Femur (tissue), 1 donor: ENCODE measurements at places on chromosomes 5 and 9.
A peak's percentile ranks its signal among the peaks of the same experiment; 100 is the strongest.

DNA sequence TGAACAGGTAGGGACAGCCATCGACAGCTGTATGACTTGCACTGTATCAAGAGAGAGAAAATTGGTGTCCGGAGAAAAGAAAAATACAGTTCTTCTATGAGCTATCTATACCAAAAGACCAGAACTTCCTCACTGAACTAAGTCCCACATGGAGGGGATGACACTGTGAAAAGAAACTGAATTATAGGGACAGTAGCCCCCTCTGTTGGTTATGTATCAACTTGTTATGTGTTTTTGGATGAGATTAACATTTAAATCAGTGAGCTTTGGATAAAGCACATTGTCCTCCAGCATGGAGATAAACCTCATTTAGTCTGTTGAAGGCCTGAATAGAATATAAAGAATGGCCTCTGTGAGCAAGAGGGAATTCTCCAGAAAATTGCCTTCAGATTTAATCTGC lies 176.6 kb upstream of the SH3GL2 start:
- no peak for DNase-seq

DNA sequence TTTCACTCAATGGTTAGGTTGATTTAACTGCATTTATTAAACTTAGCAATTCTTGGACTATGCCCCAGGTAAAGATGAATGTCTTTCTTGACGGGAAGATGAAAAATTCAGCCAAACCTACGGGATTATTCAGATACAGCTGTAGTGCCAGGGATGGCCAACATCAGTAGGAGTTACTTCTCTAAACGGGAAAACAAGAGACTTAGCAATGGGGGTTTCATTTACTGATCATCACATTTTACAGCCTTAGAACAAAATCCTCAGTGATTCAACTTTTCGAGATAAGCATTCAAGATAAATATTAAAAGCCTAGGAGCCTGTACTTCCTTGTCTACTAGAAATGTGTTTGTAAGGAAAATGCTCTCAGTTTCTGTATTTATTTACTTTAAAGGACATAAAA lies 46.1 kb downstream of the S1PR3 start:
- no peak for DNase-seq

GRCh38 chr5:54176066-54176830 lies 134.1 kb downstream of the ARL15 start:
- DNase-seq, result no peak

- peak; percentile 20 for DNase-seq
Observed at GRCh38 chr9:136837146-136837855, 5.0 kb upstream of the AJM1 start.

- DNase-seq, result no peak
Observed at GRCh38 chr5:4411664-4412063, 728.5 kb upstream of the ADAMTS16 start.

- DNase-seq, result no peak
Observed at GRCh38 chr5:14263699-14264098, 120.6 kb downstream of the TRIO start.

- DNase-seq, result no peak
Observed at GRCh38 chr9:105373723-105374122, 74.1 kb upstream of the FSD1L start.

DNA sequence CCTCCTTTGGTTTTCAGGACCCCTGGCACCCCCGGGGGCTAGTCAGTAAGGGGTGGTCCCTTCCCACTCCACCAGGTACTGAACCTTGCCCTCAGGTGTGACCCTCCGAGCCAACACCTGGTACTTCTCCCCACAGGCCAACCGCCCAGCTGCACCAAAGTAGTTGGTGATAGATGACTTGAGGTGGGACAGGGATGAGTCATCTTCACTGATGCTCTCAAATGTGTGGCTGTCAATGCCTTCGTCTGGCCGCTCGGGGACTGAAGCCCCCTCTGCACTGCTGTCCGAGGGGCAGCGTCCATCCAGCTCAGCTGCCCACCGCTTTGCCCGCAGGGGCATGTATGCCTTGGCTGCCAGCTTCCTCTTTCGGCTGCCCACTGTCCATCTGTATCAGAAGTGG lies 15.2 kb upstream of the PSMD5 start:
- DNase-seq, result no peak

DNA sequence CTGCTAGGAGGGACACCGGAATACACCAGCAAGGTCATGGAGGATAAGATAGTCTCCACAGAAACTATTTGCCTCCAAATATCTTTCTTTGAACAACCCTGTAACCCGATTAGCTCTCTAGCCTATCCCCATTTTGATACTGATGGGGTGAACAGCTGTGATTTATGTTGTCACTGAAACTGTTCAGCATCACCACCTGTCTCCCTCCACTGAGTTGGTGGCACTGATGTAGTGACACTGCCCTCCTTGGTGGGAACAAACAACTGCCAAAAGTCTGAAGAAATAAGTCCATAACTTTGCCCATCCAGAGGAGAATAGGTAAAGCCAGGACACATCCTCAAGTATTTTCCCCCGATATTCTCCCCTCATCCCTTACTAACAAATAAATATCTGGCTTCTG lies 24.3 kb upstream of the KCNV2 start:
- no peak for DNase-seq

GRCh38 chr5:113082547-113082905 lies 105.9 kb downstream of the DCP2 start:
- no peak for DNase-seq

DNA sequence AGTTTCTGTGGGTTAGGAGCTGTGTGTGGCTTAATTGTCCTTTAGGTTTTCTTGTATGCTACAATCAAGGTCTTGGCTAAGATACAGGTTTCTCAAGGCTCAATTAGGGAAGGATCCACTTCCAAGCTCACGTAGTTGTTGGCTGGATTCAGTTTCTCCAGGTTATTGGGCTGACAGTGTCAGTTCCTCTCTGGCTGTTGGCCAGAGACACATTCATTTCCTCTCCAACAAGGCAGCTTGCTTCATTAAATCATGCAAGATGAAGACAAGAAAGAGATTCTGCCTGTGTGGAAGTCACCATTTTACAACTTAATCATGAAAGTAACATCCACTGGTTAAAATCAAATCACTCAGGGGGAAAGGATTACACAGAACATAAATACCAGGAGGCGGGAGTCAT lies 275.7 kb upstream of the KIF2A start:
- DNase-seq, result no peak

GRCh38 chr9:86405926-86406325 lies 51.7 kb upstream of the TUT7 start:
- no peak for DNase-seq

GRCh38 chr5:143227301-143227700 lies 176.2 kb downstream of the NR3C1 start:
- no peak for DNase-seq

DNA sequence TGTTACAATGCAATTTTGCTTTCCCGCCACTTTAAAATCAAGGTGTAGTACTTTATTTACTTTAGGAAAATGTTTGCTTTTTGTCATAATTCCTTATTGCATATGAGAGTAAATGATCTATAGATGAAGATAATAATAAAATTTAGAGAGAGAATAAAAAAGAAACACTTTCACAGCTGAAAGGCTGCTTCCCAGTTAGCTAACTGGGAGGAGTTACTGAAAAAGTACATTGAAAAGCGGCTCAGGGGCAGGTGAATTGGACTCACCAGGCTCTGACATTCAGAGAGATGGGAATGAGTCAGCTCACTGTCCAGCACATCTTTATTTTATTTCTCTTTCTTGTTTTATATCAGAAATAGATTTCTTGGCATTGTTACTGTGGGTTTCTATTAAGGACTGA lies 131.7 kb upstream of the CCDC152 start:
- no peak for DNase-seq

DNA sequence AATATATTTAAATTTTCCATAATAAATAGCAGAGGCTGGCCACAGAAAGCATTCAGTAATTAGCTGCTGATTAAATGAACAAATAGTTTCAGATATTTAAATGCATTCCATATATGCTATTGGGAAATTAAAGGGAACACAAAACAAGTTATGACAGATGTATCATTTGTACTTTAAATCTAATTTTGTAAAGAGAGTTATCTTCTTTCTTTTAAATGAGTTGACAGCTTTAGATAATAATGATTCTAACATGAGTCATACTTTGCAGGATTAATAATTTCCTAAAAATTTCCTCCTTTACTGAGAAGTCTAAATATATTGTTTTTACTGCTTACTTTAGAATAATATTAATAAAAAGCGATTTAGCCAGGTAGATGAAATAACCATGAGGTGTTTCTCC lies 320.1 kb downstream of the ADAMTS6 start:
- DNase-seq, result no peak

GRCh38 chr9:111992523-111992922 lies 95.9 kb downstream of the UGCG start:
- no peak for DNase-seq

GRCh38 chr5:56382896-56383295 lies 149.8 kb upstream of the ANKRD55 start:
- DNase-seq, result no peak

- DNase-seq, result peak; percentile 40
Observed at GRCh38 chr5:175288048-175288621, 155.8 kb downstream of the DRD1 start.

DNA sequence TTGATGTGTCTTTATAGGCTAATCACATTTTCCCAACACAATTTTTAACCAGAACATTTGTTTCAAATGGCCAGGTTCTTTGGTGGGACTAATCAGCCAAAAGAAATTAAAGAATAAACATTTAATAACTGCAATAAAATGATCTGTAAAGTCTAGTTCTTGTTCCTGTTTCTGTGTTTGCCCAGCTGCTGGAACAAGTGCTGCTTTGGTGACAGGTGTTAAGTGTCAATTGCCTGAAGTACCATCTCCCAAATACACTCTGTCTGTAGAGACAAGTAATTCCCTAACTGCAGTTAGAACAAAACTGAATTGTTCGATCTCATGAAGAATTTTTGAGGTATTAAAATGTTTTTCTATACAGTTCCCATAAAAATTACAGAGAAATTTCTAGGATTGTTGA lies 402.3 kb upstream of the CHD1 start:
- no peak for DNase-seq

DNA sequence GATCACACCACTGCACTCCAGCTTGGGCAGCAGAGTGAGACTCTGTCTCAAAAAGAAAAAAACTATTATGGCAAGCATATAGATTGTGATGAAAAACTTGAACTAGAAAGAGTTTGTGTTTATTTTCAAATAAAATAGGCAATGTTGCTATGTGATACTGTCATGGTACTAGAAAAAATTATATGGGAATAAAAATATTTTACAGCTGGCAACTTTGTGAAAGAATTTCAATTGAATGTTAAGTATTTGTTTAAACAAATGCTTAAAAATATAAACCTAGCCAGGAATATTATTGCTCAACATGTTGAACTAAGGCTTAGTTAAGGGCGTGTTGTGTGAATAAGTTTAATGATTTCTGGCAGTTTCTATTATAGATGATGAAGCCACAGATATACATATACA lies 31.7 kb downstream of the HSDL2 start:
- DNase-seq, result no peak

GRCh38 chr5:172913117-172913850 lies 45.9 kb upstream of the RPL26L1 start:
- no peak for DNase-seq

DNA sequence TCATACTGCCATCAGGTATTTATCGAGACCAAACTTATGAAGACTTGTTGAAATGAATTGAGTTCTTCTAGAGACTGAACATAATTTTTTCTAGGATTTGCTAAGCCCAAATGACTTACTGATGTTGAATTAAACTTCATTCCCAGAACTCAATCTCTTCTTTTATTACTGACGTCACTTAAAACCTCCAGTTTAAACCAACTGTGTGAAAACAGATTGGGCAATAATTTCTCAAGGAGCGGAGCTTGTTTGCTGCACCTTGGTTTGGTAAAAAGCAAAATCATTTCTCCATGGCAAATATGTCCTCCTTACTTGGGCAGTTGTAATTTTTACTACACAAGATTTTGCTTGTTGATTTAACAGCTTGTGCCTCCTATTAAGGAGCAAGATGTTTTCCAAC lies 37.4 kb downstream of the CFAP90 start:
- DNase-seq, result no peak

- DNase-seq, result no peak
Observed at GRCh38 chr5:99105216-99105615, 176.4 kb upstream of the CHD1 start.

GRCh38 chr5:78908173-78909061 lies 76.7 kb downstream of the ARSB start:
- DNase-seq, result peak; percentile 89

- no peak for DNase-seq
Observed at GRCh38 chr9:17648516-17648915, 69.7 kb downstream of the SH3GL2 start.

GRCh38 chr9:35114840-35115628 lies 628 bp downstream of the ATOSB start:
- peak; percentile 79 for DNase-seq

DNA sequence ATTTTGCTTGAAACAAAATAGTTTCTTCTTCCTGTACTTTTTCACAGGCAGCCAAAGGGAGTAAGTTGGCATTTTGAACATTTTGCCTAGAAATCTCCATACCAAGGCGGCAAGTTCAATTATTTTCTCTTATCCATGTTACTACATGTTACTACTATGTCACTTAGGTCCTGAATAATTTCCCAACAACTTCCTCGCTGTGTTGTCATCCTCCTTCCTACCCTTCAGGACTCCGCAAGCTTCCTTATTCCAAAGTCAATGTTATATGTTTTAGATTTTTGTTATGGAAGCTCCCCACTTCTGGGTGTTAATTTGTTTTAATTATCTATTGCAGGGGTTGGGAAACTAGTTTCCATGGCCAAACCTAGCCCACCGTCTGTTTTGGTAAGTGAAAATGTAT lies 9.9 kb upstream of the B4GALT1 start:
- no peak for DNase-seq

- no peak for DNase-seq
Observed at GRCh38 chr9:84922051-84922450, 252.5 kb downstream of the NTRK2 start.

- DNase-seq, result no peak
Observed at GRCh38 chr9:3014178-3014577, 170.3 kb upstream of the PUM3 start.

DNA sequence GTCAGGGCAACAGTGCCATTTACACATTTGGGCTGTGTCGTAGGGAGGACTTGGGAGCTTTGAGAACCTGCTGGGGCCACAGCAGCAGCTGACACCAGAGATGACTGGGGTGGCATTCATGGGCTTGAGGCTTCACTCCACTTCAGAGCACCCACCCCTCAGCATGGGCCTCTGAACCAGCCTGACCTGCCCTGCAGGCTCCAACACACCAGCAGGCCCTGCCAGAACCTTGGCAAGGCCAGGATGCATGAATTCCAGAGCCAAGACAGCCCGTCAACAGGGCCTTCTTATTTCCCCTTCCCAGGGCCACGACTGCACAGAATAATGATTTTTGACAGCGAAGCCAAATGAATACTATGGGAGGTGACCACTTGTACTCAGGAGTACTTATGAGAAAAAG lies 77.0 kb downstream of the SMIM23 start:
- DNase-seq, result no peak

DNA sequence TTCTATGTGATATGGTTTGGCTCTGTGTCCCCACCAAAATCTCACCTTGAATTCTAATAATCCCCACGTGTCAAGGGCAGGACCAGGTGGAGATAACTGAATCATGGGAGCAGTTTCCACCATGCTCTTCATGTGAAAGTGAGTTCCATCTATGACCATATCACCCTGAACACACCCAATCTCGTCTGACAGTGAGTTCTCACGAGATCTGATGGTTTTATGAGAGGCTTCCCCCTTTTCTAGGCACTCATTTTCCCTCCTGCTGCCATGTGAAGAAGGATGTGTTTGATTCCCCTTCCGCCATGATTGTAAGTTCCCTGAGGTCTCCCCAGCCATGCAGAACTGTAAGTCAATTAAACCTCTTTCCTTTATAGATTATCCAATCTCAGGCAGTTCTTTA lies 64.2 kb downstream of the RICTOR start:
- no peak for DNase-seq

GRCh38 chr5:12399868-12400267 lies 495.6 kb upstream of the CTNND2 start:
- no peak for DNase-seq

- peak; percentile 71 for DNase-seq
Observed at GRCh38 chr9:122206118-122207046, 22.4 kb downstream of the LHX6 start.
